Mucosa of gallbladder (tissue), 1 donor: ENCODE measurements at places on chromosomes 7 and 10. TPM values are rescaled to one million over a fixed set of nuclear protein-coding genes. Genes with fewer than 3 reads are reported as not detected.
A peak's percentile ranks its signal among the peaks of the same experiment; 100 is the strongest.

Gene HNRNPH3
- 94.2 TPM for total RNA-seq

GRCh38 chr7:2409745-2410414 lies 6.5 kb downstream of the CHST12 start:
- DNase-seq = no peak

DNA sequence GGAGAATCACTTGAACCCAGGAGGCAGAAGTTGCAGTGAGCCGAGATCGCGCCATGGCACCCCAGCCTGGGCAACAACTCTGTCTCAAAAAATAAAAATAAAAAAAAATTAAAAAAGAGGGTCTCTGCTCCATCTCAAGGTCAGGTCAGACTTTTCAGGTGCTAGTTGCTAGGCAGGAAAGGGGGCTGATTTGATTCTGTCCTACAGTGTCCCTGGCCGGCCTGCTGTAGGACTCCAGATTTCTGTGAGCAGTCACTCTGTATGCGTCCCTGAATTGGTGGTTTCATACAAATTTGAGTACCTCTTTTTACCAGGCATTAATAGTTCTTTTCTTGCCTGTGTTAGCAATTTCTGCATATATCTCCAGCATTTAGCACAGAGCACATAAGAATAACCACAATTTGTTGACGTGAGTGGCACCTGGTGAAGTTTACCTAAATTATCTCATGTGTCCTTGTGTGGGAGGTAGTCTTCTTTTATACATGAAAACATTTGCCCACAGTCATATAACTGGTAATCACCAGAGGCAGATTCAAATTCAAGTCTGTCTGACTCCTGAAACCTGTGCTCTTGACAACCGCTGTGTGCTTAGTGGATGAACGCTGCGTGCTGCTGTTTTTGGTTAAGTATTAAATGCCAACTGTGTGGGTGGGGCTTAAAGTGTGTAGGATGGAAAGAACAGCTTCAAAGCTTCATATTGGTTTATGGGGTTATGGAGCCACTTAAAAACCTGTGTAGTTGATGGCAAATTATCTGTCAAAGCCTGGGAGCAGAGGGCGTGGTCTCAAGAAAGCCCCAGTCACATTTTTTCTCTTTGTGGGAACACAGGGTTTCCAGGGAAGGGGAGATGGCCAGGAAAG lies 3.2 kb upstream of the ZNF775 start:
- DNase-seq = no peak

GRCh38 chr7:48139459-48139858 lies 31.8 kb upstream of the ABCA13 start:
- DNase-seq = no peak

DNA sequence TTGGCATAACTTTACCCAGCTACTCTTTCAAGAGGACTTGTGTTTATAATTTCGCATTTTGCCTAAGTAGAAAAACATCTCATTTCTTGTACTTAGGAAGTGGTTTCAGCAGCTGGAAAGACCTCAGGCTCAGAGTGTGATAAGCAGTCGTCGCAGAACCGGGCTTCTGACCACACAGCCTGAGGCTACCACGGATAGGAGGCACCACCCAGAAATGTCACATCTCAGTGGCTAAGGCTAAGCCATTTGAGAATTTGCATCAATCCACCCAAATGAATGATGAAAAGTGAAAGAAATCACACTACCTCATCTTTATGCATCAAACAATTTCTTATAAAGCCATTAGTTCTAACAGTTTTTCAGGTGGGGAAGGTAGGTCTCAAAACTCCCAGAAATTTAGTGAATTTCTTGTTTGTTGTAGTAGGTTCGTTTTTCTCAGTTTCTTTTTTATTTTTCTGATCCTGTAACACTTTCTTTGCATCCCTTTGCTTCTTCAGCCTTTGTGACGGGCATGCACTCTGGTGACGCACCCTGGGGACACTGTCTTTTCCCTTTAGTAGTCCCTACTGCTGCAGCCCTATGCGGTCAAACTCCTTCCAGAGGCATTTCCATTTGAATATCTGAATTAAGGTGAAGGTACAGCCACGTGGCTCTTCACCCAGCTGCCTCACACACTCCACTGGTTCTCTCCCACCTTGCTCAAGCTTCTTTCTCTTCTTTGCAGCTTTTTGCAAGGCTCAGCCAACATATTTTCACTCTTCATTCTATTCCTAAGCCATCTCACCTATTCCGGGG lies 68.5 kb downstream of the MAP3K8 start:
- peak; percentile 28 for DNase-seq

DNA sequence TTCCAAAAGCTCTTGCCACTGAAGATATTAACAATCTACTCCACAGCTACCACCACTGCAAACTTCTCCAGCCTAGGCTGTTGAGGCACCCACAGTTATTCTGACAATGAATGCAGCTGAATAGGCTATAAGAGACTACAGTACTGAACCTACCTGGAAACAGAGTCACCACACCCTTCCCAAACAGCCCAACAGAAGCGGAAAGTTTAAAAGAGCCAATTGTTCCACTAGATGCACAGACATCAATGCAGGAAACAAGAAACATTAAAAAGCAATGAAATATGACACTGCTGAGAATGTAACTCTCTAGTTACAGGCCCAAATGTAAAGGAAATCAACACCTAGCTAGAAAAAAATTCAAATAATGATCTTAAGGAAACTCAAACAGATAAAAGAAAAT lies 64.5 kb upstream of the PLA2G12B start:
- DNase-seq = no peak

GRCh38 chr7:130891254-130892094 lies 157.5 kb upstream of the KLF14 start:
- DNase-seq = no peak

Gene SEMA3C
- 44.1 TPM for total RNA-seq
